Stimulated activated CD4-positive, alpha-beta T cell treated with anti-CD3 and anti-CD28 coated beads, Interleukin-1b, Interleukin-23, amount 100 ng/mL, for 24 hours (primary cell): ENCODE measurements at places on chromosomes 5 and 9.

- no peak for DNase-seq
Observed at GRCh38 chr9:89001917-89002540, 10.8 kb downstream of the S1PR3 start.

GRCh38 chr9:22065431-22066200 lies 56.5 kb upstream of the CDKN2B start:
- DNase-seq = no peak

GRCh38 chr5:68047035-68047434 lies 168.5 kb upstream of the PIK3R1 start:
- no peak for DNase-seq

DNA sequence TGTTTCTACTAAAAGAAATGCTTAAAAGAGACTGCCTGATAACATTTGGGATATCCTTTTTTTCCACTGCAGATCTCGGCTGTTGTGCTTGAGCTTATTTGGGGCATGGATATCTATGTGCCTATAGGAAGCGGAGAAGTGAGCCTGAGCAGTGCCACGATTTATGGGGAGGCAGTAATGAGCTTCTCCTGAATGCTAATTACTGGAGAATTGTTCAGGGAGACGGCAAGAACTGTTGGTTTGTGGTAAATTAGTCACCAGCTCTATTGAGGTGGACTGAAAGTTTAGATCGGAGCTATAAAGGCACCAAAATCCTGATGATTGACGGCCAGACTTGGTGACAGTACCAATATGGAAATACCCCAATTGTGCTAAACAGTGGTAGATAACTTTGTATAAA lies 186.5 kb downstream of the ARHGEF28 start:
- DNase-seq = no peak

- no peak for DNase-seq
Observed at GRCh38 chr5:173837654-173838053, 50.5 kb upstream of the CPEB4 start.

- DNase-seq = no peak
Observed at GRCh38 chr9:112166176-112167140, 8.6 kb downstream of the SUSD1 start.

- no peak for DNase-seq
Observed at GRCh38 chr9:82295181-82295580, 306.6 kb downstream of the SPATA31D1 start.

GRCh38 chr5:137735555-137736284 lies at the start of gene KLHL3:
KLHL3 (minus strand) TSS chr5:137736089; CDS start chr5:137735646, 443 bp downstream.
- no peak for DNase-seq

DNA sequence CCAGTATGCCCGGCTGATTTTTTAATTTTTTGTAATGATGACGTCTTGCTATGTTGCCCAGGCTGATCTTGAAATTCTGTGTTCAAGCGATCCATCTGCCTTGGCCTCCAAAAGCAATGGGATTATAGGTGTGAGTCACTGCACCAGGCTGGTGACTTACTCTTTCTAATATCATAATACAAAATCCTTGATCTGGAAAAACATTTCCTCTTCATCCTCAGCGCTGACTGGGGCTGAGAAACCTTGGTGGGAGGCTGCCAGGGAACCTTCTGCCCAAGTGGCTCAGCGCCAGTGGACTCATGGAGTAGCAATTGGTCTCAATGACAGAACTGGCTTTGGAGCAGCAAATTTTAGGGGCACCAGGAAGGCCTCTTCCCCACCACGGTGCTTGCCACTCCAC lies 17.5 kb upstream of the SEMA4D start:
- DNase-seq = no peak

- DNase-seq = no peak
Observed at GRCh38 chr5:153983885-153984284, 54.8 kb downstream of the FAM114A2 start.

GRCh38 chr9:70411121-70411929 lies 3.1 kb downstream of the KLF9 start:
- no peak for DNase-seq

GRCh38 chr5:136892000-136892399 lies 526.7 kb upstream of the TRPC7 start:
- DNase-seq = no peak

DNA sequence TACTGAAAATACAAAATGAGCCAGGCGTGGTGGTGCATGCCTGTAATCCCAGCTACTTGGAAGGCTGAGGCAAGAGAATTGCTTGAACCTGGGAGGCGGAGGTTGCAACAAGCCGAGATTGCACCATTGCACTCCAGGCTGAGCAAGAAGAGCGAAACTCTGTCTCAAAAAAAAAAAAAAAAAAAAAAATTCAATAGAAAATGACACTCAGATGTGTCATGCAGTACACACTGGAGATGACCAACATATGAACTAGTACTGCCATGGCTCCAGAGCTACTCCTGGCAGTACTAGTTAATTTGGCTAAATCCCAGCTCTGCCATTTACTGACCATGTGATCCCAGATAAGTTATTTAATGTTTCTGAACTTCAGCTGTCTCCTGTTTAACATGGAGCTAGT lies 7.3 kb downstream of the ATOX1 start:
- DNase-seq = no peak
